Sciatic nerve (tissue), 2 donors: ENCODE measurements at places on chromosomes 3 and 15. TPM values are rescaled to one million over a fixed set of nuclear protein-coding genes. Genes with fewer than 3 reads are reported as not detected.

The GOLGA8N gene
- total RNA-seq = 35.0 TPM

The MELTF gene
- total RNA-seq = 5.3 TPM

The SLC51B gene
- 0.53 TPM for total RNA-seq

The SLC9A9 gene
- 16.0 TPM for total RNA-seq

The CGGBP1 gene
- total RNA-seq = 69.2 TPM

The GOLGA8Q gene
- 5.6 TPM for total RNA-seq

The NRG4 gene
- 0.27 TPM for total RNA-seq

The NSMCE3 gene
- total RNA-seq = 7.4 TPM

The SLC22A13 gene
- 0.98 TPM for total RNA-seq

The ACAN gene
- 2.7 TPM for total RNA-seq

The ECE2 gene
- not detected for total RNA-seq

The DNAJA4 gene
- 18.0 TPM for total RNA-seq

The IGF2BP2 gene
- total RNA-seq = 52.2 TPM

The LMAN1L gene
- total RNA-seq = not detected

The BCHE gene
- total RNA-seq = 2.6 TPM

The LRRC3B gene
- total RNA-seq = 0.45 TPM

The ROBO2 gene
- 1.6 TPM for total RNA-seq

The SERPINI2 gene
- not detected for total RNA-seq

The TMEM266 gene
- 0.22 TPM for total RNA-seq

The CX3CR1 gene
- total RNA-seq = 18.5 TPM

The IMP3 gene
- 47.2 TPM for total RNA-seq

The FANCI gene
- total RNA-seq = 5.0 TPM

The QARS1 gene
- 123 TPM for total RNA-seq

The SAMMSON gene
- 3.4 TPM for total RNA-seq

The PEX5L gene
- total RNA-seq = 70.6 TPM

The ATP13A5 gene
- not detected for total RNA-seq

The MB21D2 gene
- 7.8 TPM for total RNA-seq

The GRM7 gene
- 2.1 TPM for total RNA-seq

The CIDEC gene
- total RNA-seq = 13.6 TPM

The LRRC31 gene
- total RNA-seq = not detected

The PLA2G4D gene
- not detected for total RNA-seq

The PDZRN3 gene
- 37.9 TPM for total RNA-seq

The TEX55 gene
- total RNA-seq = not detected

The CLSTN2 gene
- 5.1 TPM for total RNA-seq

The FGF12 gene
- total RNA-seq = 3.2 TPM

The PLAAT1 gene
- total RNA-seq = 0.98 TPM

The SUSD5 gene
- total RNA-seq = 1.6 TPM

The CMTM6 gene
- total RNA-seq = 51.2 TPM

The SCG5 gene
- 2.5 TPM for total RNA-seq

The RPSA gene
- 447 TPM for total RNA-seq

The VILL gene
- total RNA-seq = 9.9 TPM

The IGF1R gene
- total RNA-seq = 85.9 TPM

The CRABP1 gene
- 28.8 TPM for total RNA-seq
